Right hindlimb (tissue), 1 donor: ENCODE measurements at places on chromosomes 16 and 17.
A peak's percentile ranks its signal among the peaks of the same experiment; 100 is the strongest.

- DNase-seq, result no peak
Measured at GRCh38 chr16:69940676-69941075, 10.5 kb upstream of the CLEC18A start.

DNA sequence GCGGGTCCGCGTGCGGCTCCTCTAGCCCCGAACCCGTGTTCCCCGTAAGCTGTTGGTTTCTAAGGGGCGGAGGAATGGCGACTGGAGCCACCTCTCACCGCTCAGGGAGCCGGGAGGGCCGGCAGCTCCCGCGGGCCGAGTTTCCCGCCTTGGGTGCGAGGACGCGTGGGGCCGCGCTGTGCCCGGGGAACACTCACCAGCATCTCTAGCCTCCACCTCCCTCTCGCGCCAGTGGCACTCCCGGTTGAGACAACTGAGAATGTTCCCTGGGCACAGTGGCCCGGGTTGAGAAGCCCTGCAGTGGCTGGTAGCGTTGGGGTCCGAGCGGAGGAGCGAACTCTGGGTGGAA is 560 bp downstream of the TELO2 start:
- no peak for DNase-seq

DNA sequence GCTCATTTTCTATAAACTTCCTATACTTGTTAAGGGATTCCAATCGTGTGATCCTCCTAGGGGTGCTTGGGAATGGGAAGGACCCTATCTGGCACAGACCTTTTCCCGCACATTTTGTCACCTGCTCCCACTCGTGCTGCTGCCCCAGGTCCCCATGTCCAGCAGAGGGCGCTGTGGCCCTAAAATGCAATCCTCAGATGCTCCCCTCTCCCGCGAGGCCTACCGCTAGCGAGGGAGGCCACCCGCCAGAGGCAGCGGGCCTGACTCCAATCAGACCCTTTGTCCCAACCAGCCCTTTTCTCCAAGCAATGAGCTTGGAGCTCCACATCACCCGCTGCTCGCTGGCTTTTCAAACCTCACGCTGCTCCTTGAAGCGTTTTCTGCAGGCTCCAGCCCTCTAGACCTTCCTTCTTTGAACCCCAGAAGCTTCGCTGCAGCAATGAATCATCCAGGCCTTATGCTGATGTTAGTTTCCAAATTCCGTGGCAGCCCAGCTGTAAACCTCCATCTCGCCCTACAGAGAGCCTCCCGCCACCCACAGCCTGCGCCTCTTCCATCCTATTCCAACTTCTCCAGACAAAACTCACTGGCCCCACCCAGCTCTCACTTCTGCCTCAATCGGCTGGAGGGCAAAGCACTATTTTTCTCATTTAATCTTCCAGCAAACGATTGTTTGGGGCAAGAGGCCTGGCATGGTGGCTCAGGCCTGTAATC is 23.6 kb upstream of the FZD2 start:
- DNase-seq, result peak; percentile 91

GRCh38 chr16:52591934-52592592 is 45.1 kb upstream of the TOX3 start:
- DNase-seq, result no peak

GRCh38 chr17:81049973-81050551 is 15.1 kb downstream of the BAIAP2 start:
- DNase-seq, result no peak

GRCh38 chr17:17239832-17240231 is 2.9 kb upstream of the FLCN start:
- no peak for DNase-seq

DNA sequence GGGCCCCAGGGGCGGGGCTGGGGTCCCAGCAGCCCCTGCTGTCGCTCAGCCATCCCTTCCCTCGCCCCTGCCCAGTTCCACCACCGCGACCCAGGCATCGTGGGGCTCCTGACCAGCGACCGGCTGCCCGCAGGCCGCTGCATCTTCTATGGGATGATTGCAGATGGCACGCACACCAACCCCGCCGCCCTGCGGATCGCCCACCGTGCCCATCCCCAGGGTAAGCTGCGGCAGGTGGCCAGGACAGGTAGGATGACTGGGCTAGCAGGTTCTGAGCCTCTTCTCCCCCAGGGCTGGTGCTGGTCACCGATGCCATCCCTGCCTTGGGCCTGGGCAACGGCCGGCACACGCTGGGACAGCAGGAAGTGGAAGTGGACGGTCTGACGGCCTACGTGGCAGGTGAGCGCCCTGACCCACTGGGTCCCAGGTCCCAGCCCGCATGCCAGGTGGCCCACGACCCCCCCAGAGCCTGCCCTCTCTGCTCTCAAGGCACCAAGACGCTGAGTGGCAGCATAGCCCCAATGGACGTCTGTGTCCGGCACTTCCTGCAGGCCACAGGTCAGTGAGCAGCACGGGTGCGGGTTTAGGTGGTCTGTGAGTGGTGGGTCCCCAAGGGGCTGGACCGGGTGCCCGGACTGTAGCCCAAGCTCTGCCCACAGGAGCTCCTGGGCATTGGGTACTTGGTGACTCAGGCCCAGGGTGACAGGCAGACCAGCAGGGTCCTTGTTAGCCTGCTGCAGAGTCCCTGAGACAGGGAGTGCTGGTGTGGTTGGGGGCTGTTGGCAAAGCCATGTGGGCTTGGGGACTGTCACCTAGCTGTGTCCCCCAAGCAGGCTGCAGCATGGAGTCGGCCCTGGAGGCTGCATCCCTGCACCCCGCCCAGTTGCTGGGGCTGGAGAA is 2.8 kb downstream of the CEMP1 start:
- DNase-seq, result no peak

- no peak for DNase-seq
Measured at GRCh38 chr17:21214777-21215541, 998 bp upstream of the TMEM11 start.

DNA sequence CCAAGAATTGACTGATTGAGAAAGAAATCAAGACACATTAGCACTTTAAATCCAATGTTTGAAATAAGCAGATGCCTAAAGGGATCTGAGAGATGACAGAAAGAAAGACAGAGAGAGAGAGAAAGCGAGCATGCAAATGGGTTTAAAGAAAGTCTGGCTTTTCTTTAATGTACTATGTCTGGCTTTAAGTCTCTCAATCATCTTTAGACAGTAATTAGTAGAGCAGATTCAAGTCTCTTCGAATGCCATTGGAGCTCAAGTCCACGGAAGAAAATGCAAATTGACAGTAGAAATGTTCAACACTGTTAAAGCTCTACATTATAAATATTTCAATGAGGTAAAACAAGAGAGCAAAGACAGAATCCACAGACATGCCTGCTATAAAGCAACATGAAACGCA is 1480.2 kb upstream of the CDH8 start:
- DNase-seq, result no peak

DNA sequence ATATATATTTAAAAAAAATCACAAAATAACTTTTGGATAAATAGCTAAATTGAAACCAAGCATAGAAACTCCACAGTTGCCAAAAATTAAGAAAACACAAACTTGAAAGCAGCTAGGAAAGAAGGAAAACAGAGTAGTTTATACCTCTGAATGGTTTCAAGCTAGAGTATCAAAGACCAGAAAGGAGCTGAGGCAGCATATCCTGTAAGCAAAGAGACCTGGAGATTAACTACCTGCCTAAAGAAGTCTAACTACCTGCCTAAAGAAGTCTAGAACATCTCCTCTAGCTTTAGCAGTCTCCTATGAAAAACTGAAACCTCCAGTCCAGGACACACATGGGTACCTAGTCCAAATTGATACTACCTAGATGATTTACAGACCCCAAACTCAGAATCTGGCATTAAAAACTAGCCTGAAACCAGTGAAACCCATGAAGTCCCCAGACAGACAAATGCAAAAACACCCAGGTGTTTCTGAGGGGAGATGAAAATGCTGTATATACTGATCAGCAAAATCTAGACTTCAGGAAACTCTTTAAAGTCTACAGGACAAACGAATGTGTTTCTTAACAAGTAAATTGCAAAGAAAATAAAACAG is 17.6 kb downstream of the APPBP2 start:
- no peak for DNase-seq

GRCh38 chr17:48439875-48440505 is 10.0 kb upstream of the SKAP1 start:
- DNase-seq, result no peak

DNA sequence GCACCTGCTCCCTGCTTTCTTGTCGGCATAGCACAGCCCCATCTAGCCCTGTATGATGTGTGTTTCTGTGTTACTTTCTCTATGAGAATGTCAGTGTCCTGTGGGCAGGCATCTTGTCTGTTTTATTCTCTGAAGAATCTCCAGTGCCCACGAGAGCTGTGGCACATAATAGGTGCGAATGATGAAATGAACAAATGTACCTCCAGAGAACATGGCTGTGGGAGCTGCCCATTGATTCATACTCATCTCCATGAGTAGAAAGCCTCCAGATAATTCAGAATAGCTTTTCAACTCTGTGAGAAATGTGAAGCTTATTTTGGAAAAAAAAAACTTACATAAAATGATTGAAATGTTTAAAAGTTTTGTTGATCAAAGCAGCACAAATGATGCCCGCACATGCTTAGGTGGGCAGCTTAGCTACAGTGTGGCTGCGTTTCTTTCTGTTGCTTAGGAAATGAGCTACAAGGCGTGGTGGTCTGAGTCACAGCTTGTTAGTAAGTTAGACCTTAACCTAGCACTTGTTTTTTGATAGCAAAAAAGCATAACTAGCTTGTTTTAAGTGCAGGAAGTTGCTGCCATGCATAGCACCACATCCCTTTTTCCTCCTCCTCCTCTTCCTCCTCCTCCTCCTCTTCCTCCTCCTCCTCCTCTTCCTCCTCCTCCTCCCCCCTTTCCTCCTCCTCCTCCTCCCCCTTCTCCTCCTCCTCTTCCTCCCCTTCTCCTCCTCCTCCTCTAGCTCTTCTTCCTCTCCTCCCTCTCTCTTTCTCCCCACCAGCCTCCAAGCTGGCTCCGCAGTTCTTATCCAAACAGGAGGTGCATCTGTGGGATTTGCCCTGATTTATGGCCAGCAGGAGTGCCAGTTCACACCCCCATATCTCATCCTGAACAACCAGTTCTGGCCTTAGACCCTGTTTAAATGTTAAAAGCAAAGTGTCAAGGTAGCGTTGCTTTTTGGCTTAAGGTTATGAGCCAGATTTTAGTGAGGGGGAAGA is 221.5 kb downstream of the IRF8 start:
- DNase-seq, result peak; percentile 4

DNA sequence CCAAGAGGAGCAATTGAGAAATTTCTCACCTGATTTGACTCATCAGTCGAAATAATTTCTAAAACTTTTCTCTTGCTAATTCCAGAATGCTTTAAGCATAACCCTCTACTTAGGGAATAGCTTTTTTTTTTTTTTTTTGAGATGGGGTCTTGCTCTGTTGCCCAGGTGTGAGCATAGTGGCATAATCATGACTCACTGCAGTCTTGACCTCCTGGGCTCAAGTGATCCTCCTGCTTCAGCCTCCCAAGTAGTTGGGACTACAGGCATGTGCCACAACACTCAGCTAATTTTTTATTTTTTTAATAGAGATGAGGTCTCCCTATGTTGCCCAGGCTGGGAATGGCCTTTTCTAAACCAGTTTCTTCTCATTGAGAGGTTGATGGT is 13.7 kb upstream of the NFATC3 start:
- no peak for DNase-seq

- DNase-seq, result no peak
Measured at GRCh38 chr16:68711421-68712139, 25.5 kb upstream of the CDH1 start.

DNA sequence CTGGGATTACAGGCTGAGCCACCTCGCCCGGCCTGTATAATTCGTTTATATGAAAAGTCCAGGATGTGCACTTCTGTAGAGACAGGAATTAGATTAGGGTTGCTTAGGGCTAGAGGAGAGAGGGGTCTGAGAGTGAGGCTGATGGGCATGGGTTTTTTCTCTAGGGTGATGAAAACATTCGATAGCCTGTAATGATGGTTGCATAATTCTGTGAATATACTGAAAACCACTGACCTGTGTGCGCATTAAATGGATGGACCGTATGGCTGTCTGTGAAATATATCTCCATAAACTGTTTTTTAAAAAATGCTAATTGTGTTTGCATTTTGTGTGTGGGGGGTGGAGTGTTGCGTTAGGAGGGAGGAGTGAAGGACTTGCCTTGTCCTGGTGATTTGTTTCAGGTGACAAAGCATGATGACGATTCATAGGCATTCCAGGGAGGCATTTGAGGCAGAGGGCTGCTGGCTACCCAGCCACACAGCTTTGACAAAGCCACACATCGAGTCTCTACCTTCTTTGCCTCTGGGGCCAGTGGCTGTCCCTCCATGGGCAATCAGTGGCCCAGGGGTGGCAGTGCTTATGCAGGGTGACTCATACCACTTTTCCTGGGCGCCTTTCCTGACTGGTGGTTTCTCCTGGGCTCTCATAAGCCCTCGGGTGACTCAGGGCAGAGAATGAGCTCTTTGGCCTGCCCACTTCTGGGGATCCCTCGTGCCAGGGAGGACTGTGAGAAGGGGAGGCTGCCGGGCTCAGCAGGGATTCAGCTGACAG is 148.5 kb upstream of the WSCD1 start:
- DNase-seq, result no peak

GRCh38 chr17:6753546-6753945 is 2.3 kb upstream of the XAF1 start:
- DNase-seq, result no peak

GRCh38 chr16:22645868-22646267 is 135.2 kb downstream of the NPIPB5 start:
- no peak for DNase-seq

DNA sequence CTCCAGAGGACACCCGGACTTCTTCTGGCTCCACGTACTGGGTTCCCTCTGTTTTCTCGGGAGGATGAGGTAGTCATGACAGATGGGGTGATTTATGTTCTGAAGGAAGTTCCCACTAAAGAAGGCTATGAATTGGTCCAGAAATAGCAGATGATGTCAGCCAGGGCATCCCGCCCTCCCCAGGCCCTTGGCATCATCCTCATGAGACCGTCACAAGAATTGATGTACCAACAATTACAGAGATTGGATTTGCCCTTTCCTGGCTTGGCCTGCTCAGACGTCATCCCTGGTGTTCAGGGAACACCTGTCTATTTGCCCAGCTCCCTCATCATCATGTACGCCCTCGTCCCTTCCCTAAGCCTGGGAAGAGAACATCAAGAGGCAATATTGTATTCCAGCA is 102.8 kb upstream of the CCL1 start:
- no peak for DNase-seq

GRCh38 chr17:55086635-55087058 is 118.1 kb downstream of the STXBP4 start:
- no peak for DNase-seq

GRCh38 chr17:2392252-2393173 is 8.3 kb downstream of the MNT start:
- peak; percentile 96 for DNase-seq

DNA sequence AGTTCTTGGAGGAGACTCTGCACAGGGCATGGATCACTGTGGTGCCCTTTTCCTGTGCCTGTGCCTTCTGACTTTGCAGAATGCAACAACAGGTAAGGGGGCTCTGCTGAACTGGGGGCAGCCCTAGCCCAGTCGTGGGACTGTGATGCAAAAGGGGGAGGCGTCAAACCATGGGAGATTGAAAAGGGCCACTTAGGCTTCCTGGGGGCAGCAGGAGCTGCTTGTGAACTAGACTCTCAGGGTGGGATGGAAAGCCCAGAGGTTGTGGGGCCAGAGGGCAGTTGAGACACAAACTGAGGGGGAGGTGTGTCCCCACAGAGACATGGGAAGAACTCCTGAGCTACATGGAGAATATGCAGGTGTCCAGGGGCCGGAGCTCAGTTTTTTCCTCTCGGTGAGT is 19.6 kb downstream of the ADGRG5 start:
- DNase-seq, result no peak

GRCh38 chr17:69869667-69870066 is 205.4 kb upstream of the KCNJ16 start:
- DNase-seq, result no peak
